ENCODE measurements at places on chromosomes 3 and 15. TPM values are rescaled to one million over a fixed set of nuclear protein-coding genes. Genes with fewer than 3 reads are reported as not detected.

DPPA2 gene
- not detected for total RNA-seq

SV2B gene
- 0.40 TPM for total RNA-seq

ITIH3 gene
- total RNA-seq, result 10.5 TPM

FMN1 gene
- 72.6 TPM for total RNA-seq

MOBP gene
- not detected for total RNA-seq

CSPG5 gene
- total RNA-seq, result 5.0 TPM

RTF1 gene
- total RNA-seq, result 28.2 TPM

SCN11A gene
- 0.10 TPM for total RNA-seq

DNA sequence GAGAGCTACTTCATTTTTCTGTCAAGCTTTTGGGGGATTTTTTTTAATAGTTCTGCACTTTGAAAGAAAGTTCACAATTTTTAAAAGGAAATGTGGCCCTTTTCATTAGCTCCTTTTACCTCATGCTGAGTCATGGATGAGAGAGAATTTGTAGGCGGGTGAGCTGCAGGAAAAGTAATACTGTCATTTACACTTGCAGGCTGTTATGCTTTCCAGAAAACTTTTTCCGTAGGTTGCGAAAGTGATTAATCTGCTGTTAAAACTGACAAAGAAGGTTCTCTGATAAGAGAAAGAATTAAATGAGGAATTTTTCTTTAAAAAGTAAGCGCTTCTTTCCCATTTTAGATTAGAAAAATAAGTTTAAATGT lies 430.2 kb downstream of the LPP start:
- DNase-seq, result no peak

GRCh38 chr3:6315906-6316305 lies 545.0 kb upstream of the GRM7 start:
- no peak for DNase-seq

DNA sequence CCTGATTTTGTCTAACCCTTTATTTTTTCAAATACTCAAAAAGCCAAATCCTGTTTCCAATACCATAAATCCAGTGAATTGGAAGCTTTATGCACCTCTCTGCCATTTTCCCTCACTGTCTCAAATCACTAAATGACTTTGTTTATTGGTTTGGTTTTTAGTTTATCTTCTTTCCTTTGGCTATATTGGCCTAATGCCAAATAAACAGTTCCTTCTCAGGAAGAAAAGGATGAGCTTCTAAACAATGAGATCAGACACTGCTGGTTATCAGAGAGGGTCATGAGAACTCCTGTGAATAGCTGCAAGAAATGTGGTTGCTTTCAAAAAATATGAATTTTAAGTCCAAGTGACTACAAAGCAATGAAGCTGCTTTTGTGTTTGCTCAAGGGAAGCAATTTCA lies 359.9 kb downstream of the MECOM start:
- DNase-seq, result no peak

- DNase-seq, result no peak
These were observed 29.0 kb upstream of the PRSS50 start for GRCh38 chr3:46746711-46747110.

- no peak for DNase-seq
These were observed 2.8 kb downstream of the CDAN1 start for GRCh38 chr15:42734076-42734672.

GRCh38 chr3:4358273-4358672 lies 55.1 kb downstream of the SETMAR start:
- no peak for DNase-seq

- no peak for DNase-seq
These were observed 138.9 kb downstream of the APBA2 start for GRCh38 chr15:29024662-29025061.

DNA sequence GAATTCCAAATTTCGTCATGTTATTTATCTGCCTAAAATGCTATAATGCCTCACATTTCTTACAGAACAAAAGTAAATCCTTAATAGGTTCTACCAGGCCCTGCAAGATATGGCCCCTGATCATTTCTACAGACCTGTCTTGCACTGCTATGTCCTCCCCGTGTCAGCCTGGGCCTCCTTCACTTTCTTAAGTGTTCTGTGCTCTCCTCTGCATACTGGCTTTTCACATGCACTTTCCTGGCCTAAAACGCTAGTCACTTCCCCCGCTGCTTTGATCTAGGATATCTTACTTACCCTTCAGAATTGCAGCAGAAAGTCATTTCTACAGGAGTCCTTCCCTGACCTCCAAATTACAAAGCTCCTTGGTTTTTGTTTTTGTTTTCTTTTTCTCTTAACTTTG lies 551.3 kb downstream of the NSUN3 start:
- DNase-seq, result no peak

DNA sequence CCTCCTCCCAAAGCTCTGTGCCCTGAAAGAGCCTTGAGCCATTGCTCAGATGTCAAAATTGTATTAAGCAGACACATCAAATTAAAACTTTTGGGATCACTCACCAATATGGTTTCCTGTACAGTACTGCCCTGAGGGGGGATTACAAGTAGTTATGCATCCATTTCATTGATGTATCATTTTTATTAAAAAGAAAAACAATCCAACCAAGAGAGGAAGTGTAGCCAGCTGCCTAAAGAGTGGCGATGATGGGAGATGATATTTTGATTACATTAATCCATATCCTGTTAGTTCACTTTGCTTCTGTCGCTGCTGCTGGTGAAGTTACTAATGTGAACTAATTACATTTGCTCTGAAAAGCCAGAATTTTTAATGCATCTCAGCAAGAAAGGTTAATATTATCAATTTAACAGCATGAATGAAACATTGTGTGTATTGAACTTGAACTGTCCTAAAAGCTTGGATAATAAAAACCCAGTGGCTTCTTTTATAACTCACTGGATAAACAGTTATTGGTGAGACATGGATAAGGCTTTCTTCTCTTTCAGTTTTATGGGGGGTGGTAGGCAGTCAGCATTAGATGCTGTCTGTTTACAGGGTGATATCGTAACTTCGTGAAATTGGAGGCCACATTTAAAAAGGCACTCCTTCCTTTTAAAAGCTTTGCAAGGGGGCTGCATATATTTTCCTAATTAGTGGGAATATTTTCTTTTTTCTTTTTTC lies 87.7 kb downstream of the IGF1R start:
- DNase-seq, result no peak

DNA sequence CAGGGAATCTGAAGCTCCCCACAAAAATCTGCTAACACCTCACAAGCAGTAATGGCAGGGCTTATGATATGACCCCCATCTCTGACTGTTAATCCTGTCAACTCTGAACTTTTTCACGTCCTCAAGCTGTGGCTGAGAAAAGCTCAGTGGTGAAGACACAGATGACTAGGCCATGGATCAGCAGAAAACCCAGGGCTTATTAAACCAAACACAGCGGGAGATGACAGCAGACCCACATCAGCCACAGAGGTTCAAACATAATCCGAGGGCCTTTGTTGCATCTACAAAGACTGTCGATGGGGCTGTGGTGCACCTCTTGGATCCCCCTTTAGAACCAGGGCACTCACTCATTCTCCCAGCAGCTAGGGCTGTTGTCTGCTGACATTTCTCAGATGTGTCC lies 50.4 kb downstream of the GLB1 start:
- DNase-seq, result no peak

- DNase-seq, result no peak
These were observed 123.2 kb downstream of the BDH1 start for GRCh38 chr3:197432384-197433127.

GRCh38 chr15:23760024-23760423 lies 72.9 kb upstream of the NDN start:
- DNase-seq, result no peak

- no peak for DNase-seq
These were observed 17.3 kb downstream of the KPNA1 start for GRCh38 chr3:122497425-122497824.

- DNase-seq, result peak; percentile 10
These were observed 105.8 kb upstream of the MYZAP start for GRCh38 chr15:57485869-57486268.

DNA sequence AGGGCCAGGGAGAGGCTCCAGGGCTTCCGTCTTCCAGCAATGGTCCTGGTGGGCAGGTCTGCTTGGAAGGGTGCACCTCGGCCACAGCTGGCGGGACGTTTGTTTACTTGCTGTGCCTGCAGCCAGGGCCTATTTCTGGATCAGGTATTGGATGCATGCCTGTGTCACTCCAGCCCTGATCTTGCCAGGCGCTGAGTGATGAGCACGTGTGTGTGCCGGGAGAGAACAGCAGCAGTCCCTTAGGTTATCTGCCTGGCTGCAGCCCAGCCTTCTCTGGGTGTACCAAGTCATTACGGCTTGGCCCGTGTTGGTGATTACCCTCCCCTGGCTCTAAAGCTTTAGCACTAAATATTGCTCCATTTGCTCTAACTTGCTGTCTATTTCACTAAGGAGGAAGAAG lies 14.9 kb downstream of the CCDC32 start:
- DNase-seq, result no peak

DNA sequence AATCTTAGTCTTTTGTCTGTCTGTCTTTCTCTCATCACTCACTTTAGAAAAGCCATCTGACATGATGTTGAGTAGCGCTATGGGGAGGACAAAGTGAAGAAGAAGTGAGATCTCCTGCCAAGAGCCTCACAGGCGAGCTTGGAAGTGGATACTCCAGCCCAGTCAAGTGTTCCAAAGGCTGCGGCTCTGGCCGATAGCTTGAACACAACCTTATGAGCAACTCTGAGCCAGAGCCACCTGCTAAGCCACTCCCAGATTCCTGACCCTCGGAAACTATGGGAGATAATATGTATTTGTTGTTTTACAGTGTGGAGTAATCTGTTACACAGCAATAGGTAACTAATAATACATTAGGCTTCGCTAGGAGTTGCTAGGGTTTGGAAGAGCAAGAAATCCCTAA lies 76.2 kb downstream of the MB21D2 start:
- DNase-seq, result no peak

DNA sequence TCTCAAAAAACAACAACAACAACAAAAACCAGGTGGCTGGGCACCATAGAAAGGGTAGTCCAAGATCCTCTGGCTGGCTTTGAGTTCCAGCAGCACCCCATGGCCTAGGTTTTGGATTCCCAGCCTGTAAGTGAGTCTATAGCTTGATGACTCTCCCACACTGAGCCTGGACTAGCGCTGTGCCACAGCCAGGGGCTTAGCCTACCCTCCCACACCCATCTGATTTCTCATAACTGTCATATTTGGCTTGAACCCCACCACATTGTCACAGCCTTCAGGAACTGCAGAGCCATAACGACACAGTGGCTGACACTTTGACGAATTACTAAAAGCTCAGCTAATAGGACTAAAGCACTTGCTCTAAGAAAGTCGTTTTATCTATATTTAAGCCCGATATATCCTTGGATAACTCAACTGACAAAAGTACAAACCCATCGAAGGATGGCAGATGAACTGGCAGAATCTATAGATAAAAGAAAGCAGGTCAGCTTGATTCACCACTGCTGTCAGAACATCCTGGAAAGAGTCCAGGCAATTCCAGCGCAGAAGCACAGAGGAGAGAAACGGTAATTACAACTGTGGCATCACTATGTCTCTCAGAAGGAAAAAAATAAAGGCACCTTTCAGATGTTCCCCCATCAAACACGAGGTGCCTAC lies 62.1 kb downstream of the HOMER2 start:
- DNase-seq, result no peak

DNA sequence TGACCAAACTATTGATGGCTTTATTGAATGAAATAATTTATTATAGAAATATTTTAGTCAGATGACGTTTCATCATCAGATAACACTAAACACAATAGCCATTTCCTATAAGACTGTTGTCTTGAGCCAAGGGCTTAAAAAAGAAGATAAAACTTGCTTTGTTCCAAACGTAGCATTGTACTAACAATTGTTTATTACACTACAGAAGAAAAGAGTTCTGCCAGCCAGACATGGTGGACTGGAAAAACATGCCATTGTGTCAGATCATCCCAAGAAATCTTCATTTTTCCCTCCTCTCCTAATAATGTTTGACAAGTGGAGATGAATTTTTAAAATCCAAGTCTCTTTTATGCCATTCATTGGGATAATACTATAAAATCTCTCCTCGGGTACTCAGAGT lies 203.3 kb downstream of the CDIN1 start:
- no peak for DNase-seq

GRCh38 chr3:137105277-137105977 lies 147.6 kb downstream of the IL20RB start:
- no peak for DNase-seq

- DNase-seq, result no peak
These were observed 3.9 kb downstream of the KATNBL1 start for GRCh38 chr15:34206011-34206410.
